ENCODE measurements at places on chromosomes 3 and 15.

GRCh38 chr3:134903837-134904236 lies 108.8 kb downstream of the EPHB1 start:
- no peak for DNase-seq

DNA sequence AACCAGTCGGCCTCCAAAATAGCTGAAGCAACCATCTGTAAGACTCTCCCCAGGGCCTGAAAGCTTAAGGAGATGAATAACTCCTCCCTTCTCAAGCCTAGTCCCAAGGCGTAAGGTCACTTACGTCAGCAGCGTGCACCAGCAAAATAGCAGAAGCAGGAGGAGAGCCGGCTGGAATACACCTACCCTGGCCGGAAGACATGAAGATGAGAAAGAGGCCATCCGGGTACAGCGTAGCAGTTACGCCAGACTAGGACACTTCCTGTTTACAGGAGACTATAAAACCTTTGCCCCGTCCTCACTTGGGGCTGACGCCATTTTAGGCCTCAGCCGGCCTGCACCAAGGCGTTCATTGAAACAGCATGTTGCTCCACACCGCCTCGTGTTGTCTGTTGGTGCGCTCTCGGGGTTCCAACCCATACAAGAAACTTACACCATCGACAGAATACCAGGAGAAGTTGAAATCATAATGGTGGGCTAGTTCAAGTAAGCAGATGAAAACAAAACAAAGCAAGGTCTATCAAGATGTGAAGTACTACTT lies 2.5 kb downstream of the CFAP92 start:
- DNase-seq = no peak

DNA sequence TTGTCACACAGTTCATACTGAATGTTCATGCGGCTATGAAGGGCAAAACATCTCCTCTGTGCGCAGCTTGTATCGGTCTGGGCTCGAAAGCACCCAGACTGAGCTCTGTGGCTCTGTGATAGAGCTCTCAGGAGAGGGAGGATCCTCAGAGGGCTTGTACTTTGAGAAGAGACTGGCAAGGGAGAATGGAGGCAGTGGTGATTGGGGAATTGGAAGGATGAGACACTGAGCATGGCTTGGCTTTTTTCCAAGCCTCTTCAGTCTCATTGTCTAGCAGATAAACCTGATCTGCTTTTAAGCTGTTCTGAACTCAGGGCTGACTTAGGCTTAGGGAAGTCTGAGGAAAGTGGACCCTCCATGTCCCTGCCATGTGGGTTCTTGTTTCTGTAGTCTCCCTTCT lies 43.0 kb downstream of the RAD54L2 start:
- DNase-seq = no peak

GRCh38 chr3:197748597-197749314 lies 927 bp upstream of the FYTTD1 start:
- no peak for DNase-seq

DNA sequence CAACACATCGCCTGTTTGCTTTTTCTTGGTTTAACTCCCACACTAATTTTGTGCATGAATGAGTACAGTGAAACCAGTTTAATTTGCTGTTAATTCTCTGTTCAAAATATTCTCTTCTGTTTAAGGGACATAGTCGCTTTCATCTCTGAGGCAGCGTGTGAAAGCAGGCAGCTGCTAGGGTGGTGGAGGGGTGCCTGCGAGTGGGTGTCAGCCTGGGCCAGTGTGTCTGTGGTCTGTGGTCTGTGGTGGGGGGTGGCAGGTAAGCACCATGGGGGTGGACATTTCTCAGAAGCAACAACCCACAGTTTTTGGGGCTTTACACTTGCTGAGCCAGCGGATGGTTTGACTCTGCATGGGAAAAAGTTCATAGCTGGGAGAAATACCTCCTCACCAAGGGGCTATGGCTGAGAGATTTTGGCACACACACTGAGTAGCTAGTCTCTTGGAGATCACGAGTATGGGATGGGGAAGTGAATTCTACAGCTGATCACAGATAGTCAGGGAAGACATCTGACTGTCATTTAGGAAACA lies 109.2 kb downstream of the EPHB1 start:
- no peak for DNase-seq

DNA sequence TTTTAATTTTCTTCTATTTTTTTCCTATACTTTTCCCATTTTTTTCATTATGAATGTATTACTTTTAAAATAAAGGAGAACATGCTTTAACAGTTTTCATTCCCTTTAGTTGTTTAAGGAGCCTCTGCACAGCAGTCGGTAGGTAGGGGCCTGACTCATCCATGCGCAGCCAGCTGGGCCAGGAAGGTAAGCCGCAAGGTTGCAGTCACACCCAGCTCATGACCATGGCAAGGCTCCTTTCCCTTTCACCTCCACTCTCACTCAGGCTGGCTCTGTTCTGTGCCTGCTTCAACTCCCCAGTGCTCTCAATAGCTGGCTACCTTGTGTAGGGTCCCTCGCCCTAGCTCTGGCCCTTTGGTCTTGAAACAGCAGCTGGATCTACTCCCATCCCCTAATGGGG lies 17.4 kb upstream of the ANKRD34C start:
- DNase-seq = no peak

GRCh38 chr3:3589715-3590130 lies 209.5 kb upstream of the LRRN1 start:
- no peak for DNase-seq

GRCh38 chr3:127628788-127629466 lies at the start of gene PODXL2:
TSS of gene PODXL2 (plus strand) at chr3:127629185. CDS start at chr3:127629220, 35 bp downstream.
- DNase-seq = no peak

DNA sequence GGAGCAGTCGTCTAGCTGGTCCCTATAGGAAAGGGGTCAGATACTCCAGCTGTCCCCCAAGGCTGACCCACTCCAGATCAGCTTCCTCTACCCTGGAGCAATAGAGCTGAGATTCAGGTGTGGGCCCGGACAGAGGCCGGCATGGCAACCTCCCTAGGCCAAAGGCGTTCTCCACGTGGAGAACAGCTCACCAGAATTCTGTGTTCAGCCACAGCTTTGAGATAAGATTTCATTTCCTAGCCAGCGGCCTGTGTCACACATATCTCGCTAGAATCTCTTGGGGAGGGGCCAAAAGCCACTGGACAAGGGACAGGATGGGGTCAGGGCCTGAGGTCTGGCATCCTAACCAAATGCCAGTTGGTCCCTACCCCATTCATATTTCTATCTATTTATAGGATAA lies 20.1 kb downstream of the SRGAP3 start:
- no peak for DNase-seq

DNA sequence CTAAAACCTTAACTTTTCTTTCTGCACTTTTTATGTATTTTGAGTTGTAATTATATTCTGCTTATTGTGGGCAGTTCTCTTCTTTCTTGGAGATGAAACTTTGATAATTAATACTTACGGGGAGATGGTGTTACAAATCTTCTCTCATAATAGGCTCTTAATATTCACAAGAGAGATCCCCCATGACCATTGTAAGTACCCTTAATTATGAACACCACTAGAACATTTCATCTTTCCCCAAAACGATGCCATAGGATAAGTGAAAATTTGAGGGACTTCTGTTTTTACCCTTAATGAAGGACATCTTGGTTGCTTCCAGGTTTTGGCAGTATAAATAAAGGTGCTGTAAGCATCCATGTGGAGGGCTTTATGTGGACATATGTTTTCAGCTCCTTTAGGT lies 60.7 kb downstream of the PIAS1 start:
- DNase-seq = no peak

DNA sequence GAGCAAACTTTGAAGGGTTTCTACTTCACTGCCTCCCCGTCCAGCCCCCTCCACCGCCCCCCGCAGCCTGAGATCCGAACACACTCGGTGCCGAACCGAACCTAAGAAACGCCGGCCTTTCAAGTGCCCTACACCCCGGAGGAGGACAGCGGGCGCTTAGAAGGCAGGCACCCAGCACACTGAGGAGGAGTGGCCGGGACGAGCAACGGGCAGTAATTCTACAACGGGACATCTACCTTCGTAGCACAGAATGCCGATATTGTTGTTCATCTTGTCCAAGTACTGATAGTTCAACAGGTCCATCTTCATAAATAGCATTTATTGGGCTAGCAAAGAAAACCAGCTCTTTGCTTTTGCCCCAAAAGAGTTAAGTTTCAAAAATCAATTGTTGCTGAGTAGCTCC lies 513 bp downstream of the VGLL4 start:
- no peak for DNase-seq

- no peak for DNase-seq
Observed at GRCh38 chr3:196357905-196358304, 19.7 kb upstream of the TM4SF19 start.

GRCh38 chr15:89654847-89655805 lies at the start of gene KIF7:
TSS of gene KIF7 (minus strand) at chr15:89655467. CDS start at chr15:89652930, 2,537 bp downstream.
- no peak for DNase-seq

DNA sequence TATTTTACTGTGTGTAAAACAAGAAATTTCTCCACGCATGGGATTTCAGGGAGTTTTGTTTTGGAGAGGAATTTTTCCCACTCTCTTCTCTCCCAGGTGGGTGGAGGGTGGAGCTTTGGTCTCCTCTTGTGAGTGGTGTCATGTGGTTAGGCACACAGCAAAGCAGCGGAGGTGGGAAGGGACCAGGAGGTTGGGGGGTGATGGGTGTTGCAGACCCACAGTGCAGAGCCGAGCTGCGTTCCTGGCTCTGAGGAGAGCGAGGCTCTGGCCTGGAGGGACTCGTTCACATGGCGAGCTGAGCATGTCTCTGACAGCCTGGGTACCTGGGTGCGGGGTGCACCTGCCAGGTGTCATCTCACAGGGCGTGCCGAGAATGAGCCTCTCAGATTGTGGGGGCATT lies 87.8 kb downstream of the RYR3 start:
- no peak for DNase-seq

DNA sequence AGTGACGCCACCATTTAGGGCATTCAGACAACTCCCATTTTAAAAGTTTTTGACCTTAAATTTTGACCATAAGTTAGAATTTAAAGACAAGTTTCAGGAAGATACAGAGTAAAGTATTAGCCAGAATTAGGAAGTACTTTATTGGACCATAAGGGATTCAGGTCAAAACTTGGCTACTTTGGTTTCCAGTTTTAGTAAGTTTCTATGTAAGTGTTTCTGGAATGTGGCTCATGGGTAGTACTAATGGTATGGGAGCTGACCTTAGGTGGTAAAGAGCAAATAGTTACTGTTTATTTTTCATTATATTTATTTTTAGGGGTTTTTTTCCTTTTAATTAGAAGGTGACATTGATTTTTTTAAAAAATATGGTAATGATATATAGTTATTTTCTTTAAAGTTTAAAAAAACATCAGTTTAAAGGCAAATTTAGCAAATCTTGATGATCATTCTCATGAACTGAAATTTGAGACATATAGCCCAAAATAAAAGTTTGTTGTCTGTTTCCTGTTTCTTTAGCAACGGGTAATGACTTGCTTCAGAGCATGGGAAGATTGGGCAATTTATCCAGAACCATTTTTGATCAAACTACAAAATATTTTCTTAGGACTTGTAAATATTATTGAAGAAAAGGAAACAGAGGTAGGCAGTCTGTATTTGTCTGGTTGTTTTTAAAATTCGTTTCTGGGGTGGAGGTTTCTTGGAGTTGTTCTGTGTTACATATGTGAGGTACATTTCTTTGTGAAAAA lies 34.3 kb downstream of the U2SURP start:
- no peak for DNase-seq

DNA sequence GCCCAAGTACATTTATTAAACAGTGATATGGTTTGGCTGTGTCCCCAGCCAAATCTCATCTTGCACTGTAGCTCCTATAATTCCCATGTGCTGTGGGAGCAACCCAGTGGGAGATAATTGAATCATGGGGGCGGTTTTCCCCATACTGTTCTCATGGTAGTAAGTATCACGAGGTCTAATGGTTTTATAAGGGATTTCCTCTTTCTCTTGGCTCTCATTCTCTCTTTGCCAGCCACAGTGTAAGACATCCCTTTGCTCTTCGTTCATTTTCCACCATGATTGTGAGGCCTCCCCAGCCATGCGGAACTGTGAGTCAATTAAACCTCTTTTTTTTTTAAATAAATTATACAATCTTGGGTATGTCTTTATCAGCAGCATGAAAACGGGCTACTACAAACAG lies 228.0 kb upstream of the TP63 start:
- no peak for DNase-seq

GRCh38 chr3:49607105-49607591 lies 52.9 kb downstream of the BSN start:
- no peak for DNase-seq

DNA sequence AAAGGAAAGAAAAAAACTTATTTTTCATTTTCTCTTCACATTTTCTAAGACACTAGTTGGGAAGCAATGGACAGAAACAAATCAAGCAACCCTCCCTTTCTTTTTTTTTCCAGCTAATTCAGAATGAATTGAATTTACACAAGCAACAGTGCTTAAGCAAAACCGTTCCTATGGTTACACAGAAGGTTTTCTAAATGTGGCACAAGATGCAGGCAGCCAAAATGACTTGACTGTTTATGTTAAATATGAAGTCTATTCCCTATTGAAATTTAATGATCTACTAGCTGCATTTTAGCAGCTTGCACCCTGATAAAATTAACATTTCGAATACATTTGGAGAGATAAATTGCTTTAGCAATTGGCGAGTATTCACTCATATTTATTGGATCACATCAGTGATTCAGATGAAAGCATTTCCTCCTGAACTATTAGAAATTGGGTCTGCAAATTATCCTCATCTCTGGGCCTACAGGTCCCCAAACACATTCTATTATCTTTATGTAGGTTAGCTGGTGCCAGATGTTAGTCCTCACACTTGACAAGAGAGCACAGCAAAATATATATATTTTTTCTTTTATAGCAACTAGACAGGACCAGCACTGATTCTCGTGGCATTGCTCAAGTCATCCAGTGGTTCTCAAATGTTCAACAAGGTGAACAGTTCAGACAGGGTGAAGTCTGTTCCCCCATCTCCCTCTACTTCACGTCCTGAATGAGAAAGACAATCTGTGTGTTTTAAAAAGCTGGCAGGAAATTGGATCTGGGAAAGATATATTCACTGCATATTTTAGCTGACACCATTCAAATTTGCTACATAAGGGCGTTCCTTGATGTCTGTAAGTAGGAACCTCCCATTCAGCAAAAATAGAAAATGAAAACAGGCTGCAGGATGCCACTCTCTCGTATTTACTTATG lies 463.6 kb upstream of the KCNMB2 start:
- no peak for DNase-seq

- no peak for DNase-seq
Observed at GRCh38 chr15:39022532-39023305, 458.1 kb upstream of the RASGRP1 start.

GRCh38 chr15:41258750-41259471 lies 27.8 kb downstream of the CHP1 start:
- no peak for DNase-seq

DNA sequence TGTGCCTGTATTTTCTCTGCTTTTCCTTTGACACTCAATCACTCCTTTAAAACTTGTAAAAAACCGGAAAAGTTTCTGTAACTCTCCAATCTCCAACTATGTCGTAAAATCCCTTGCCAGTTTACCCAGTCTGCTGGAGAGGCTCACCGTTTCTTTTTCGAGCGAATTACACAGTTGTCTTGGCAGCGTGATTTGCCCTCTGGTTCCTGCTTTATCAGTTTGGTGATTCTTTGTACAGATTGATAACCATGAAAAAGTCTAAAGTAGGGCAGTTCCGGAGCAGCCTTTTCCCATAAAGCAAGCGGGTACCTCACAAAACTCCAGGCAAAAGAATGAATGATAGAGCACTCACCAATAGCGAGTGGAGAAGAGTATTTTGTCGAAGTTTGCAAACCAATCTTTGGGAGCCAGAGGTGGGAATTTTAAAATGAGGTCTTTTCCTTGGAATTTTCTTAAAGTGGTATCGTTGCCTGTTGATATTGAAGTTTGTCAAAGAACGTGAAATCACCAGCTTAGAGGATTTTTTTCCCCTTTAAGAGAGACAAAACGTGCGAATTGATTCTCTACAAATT lies at the start of gene TTC23:
Gene TTC23 (minus strand): TSS at position 312 of the 572 bp plus-strand sequence. CDS start 20,869 bp downstream, outside the sequence.
- DNase-seq = no peak

Measured in activated CD4-positive, CD25-positive, alpha-beta regulatory T cell (primary cell).